ENCODE measurements at places on chromosomes 3 and 15. TPM values are rescaled to one million over a fixed set of nuclear protein-coding genes. Genes with fewer than 3 reads are reported as not detected.

The EFCC1 gene
- total RNA-seq: not detected

The THAP10 gene
- total RNA-seq: 4.1 TPM

The LNP1 gene
- total RNA-seq: 0.77 TPM

The SLC9C1 gene
- total RNA-seq: not detected

The LIPH gene
- 5.1 TPM for total RNA-seq

The GASK1A gene
- total RNA-seq: not detected

The ZNF445 gene
- 3.4 TPM for total RNA-seq

The UCN2 gene
- total RNA-seq: 7.9 TPM

The TCF12 gene
- total RNA-seq: 39.0 TPM

The MORC1 gene
- total RNA-seq: not detected

The CD276 gene
- 76.1 TPM for total RNA-seq

The MPI gene
- 28.8 TPM for total RNA-seq

The MOBP gene
- not detected for total RNA-seq

The SAMD7 gene
- total RNA-seq: not detected

The EBLN2 gene
- 0.43 TPM for total RNA-seq

The GORASP1 gene
- total RNA-seq: 34.0 TPM

The SH2D7 gene
- not detected for total RNA-seq

The GRAMD2A gene
- 0.16 TPM for total RNA-seq

The KCNMB2 gene
- not detected for total RNA-seq
